T-helper 1 cell (primary cell): ENCODE measurements at places on chromosomes 7 and 10.

DNA sequence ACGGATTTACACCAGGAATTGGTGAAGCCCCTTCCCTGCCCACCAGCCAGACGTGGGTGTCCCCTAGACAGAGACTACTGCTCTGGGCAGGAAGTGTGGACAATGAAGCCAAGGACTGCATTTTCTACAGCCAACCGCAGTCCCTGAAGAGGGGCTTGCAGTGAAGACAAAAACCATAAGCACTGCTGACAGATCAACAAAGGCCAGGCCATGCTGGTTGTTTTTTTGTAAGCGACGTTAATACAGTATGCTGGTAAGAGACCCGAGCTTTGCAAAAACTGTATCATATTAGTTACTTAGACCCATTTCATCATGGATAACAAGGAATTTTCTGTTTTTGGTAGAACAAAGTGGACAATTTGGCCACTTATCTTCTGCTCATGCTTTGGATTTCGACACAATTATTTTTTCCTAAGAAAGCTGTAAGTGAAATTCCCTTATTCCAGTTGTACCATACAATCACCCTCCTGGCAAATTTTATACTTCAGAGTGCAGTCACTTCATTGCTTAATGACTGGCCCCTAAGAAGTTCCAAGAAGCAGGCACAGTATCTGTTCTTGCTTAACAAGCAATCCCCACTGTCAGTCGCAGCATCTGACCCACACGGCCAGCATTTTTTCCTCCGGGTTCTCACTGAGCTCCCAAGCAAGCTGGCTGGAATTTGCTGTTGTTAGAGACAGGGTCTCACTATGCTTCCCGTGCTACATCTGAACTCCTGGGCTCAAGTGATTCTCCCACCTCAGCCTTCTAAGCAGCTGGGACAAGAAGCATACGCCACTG lies 163.5 kb downstream of the PARD3 start:
- no peak for DNase-seq

DNA sequence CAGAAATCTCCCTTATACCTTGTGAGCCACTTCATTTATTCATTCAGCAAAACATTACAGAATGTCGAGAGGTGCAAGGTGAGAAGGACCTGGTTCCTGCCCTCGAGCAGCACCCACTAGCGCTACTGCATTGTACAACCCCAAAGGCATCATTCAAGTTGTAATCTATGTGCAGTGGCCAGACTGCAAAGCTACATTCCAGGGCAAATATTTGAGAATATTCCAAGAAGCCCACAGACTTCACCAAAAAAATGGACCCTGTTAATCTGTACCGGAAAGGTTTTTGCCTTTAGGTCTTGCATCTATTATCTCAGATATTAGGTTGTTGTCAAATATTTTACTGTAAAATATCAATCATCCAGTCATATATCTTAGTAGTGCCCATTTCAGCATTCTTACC lies 295.4 kb upstream of the FZD1 start:
- DNase-seq, result no peak

DNA sequence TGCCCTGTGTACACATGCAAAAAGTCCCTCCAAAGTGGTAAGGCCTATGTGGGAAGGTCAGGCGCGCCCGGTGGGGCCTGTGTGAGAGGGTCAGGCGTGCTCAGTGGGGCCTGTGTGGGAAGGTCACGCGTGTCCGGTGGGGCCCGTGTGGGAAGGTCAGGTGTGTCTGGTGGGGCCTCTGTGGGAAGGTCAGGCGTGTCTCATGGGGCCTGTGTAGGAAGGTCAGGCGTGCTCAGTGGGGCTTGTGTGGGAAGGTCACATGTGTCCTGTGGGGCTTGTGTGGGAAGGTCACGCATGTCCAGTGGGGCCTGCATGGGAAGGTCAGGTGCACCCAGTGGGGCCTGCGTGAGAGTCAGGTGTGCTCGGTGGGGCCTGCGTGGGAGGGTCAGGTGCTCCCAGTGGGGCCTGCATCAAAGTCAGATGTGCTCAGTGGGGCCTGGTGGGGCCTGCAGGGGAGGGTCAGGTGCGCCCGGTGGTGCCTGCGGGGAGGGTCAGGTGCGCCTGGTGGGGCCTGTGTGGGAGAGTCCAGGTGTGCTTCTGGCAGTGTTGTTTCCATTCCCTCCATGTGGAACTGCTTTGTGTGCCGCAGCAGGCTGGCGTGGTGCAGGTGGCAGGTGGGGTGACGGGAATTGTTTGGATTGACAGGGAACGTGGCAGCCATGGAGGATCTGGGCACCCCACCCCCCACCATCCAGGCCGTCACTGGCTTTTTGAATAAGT lies 15.4 kb downstream of the LRRC27 start:
- DNase-seq, result no peak

DNA sequence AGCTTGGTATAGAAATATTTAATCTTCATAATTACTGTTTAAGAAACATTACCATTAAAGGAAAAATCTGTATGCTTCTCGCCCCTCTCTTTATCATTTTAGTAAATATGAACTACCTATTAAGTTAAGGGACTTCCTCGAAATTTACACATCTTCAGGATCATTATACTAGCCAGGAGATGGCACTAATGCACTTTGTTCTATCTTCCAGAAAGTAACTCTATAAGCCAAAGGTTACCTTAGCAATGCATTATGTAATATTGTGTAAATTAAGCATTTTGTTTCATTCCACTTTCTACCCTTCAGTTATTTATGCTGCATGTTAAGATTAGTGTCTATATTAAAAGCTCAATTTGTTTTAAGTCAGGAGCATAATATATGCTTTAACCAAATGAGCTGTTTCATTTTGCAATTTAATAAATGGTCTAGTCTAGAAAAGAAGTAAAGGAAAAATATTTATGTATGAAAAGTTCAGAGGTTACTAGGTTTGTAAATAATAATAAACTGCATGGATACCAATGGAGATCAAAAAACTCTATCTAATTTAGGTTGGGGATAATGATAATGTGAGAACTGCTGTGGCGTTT lies 128.5 kb downstream of the ANKRD7 start:
- DNase-seq, result no peak

- DNase-seq, result no peak
Observed at GRCh38 chr7:120724955-120725354, 133.0 kb downstream of the TSPAN12 start.

- no peak for DNase-seq
Observed at GRCh38 chr7:101099969-101100781, 14.9 kb downstream of the TRIM56 start.

DNA sequence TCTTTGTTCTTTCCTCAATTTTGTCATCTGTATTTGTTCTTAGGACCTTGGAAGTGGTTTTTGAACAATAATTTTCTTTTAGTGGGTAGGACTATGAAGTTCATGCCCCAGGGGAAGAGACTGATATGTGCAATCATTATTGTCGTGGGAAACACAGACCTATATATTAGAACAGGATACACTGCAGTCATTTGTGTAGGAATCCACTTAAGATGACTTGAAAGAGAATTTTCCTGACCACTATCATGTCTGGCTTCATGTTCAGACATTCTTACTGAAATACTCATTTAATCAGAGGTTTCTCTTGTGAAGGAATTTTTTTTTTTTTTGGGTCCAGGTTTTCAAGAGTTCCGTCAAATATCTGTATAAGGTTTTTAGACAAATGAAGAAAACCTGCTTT lies 163.6 kb downstream of the SUGCT start:
- no peak for DNase-seq

DNA sequence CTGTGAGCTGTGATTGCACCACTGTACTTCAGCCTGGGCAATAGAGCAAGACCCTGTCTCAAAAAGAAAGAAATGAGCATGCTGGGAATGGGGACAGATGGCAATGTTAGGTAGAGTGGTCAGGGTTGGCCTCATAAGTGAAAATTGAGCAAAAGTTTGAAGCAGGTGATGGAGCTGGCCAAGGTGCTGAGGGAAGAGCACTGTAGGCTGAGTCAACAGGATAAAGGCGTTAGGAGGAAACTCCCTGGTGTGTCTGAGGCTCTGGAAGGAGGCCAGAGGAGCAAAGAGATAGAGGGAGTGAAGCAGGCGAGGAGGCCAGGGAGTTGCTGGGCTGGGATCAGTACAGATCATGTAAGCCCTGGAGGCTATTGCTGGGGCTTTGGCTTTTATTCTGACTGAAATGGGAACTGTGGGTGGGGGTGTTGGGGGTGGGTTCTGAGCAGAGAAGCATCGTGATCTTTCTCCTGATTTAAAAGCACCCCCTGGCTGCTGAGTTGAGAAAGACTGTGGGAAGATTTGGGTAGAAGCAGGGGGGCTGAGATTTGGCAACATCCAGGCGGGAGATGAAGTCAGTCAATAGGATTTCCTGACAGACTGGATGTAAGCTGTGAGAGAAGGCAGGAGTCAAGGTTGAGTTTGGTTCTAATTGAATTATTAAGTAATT lies 52.5 kb upstream of the VKORC1L1 start:
- no peak for DNase-seq

DNA sequence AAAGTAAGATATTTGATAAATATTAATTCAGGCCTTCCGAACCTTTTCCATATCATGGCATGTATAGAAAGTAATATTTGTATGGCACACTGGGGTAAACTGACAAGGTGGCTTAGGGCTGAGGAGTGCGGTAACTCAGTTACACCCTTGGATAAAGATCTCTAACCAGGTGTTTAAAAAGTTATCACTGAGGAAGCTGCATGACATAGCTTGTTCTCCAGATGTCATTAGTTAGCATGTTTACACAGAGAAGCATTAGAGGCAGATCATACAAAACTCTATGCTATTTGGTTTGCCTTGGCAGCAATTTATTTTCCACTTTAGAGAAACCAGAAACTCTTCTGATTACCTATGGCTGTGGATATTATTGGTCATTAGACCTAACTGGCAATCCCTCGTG lies 118.2 kb downstream of the ST7 start:
- no peak for DNase-seq

DNA sequence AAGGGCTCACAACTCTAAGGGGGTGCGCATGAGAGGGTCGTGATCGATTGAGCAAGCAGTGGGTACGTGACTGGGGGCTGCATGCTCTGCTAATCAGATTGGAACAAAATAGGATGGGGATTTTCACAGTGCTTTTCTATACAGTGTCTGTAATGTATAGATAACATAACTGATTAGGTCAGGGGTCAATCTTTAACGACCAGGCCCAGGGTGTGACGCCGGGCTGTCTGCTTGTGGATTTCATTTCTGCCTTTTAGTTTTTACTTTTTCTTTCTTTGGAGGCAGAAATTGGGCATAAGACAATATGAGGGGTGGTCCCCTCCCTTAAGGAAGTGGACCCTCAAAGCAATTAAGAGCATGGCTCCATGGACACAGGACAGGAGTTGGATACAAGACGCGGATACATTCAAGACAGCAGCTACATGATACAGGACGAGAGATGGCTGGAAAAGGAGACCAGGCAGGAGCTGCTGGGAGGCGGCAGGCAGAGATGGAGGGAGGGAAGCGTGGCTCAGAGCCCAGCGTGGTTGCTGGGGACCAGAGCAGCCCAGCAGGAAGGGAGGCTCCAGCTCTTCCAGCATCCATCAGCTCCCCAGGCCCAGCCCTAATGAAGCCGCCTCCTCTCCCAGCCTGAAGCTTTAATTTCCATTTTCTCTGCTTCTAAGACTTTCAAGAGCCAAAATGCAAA lies 31.6 kb downstream of the GSDME start:
- no peak for DNase-seq
